ENCODE measurements at places on chromosomes 7 and 10.

DNA sequence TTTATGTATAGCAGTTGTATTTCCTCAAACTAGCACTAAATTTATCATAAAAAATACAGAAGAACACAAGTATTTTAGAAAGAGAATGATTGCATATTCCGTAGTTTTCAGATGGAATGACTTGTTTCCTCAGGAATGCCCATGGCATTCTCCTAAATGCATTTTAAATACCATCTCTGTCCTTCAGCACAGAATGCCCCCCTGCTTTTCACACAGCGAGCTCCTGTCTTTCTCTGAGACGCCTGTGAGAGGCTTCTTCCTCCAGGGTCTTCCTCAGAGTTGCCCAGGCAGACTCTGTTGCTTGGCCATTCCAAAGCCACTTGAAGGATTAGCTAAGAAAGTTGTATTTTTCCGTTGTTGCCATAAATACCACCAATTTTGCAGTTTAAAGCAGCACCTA is 10.1 kb downstream of the LANCL2 start:
- DNase-seq, result no peak

DNA sequence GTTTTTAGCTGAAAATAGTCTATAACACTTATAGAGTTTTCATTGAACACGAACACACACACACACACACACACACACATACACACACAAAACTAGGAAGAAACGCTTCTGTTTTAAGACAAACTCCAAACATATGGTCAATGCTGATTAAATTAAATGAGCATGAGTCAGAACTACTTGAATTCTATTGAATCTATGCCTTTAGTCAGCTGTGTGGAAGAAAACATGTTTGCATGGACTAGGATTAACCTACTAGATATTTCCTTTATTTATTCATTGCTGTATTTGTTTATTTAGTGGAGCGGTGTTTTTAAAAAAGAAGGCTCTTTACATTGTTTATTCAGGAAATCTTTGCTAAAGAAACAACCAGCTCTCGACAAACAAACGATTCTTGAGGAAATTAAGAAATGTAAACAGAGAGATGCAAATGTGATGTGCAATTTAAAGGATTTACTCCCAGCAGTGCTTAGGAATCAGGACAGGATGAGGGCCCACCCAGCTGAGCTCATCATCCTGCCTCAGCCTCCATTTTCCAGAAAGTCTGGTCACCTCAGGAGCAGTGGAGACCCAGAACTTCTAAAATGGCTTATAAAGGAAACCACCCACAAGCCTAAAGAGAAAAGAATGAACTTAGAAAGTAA is 83.2 kb downstream of the PDE1C start:
- no peak for DNase-seq

GRCh38 chr10:100364735-100365391 is 17.8 kb downstream of the SCD start:
- DNase-seq, result no peak

DNA sequence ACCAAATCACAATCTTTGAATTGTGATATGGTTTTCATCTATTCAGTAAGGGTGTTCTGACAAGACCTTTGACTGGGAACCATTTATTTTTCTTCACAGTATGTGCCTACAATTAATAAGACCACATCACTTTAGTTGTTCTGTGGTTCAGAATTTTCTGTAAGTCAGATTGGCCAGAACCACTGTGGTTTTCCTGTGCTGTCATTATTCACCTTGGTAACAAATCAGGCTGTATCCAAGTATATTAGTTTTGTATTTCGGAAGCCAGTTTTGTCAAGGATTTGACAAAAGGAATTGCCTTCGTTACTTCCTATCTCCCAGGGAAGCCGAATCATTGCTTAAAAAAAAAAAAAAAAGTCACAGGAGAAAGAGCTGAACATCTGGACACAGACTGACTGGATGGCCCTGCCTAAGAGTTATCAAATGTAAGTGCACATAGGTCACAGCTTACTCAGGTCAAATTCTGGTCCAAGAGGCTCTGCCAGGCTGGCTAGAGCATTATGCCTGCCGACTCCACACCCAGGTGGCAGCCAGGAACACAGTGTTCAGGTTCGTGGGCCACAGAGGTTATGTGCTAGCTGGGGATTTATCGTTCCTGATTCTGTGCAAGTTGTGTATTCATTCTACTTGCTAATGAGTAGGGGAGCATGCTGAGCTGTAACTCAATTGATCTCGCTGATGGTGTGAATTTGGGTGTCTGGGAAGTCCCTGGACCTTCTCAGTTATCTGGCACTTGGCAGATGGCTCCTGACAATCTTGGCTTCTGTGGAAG is 175.3 kb downstream of the JAZF1 start:
- no peak for DNase-seq

DNA sequence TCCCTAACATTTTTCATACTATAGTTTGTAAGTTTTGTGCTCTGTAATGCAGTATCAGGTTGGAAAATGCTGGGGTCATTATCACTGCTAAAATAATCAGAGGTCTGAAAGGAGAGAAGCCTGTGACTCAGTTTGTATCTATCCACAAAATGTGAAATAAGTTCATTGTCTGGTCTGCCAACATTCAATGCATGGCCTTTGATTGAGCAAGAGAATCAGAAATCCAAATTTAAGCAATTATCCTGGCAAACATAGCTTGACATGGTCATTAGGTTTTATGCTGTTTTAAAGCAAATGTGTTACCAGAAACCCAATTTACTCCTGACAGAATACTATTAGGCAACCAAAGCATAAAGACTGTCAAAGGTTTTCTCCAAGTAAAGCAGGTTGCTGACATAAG is 709.7 kb upstream of the SEMA3D start:
- DNase-seq, result no peak

GRCh38 chr7:151012911-151013347 is 11.4 kb downstream of the ATG9B start:
- DNase-seq, result no peak

GRCh38 chr10:725302-725701 is 35.8 kb upstream of the DIP2C start:
- no peak for DNase-seq

DNA sequence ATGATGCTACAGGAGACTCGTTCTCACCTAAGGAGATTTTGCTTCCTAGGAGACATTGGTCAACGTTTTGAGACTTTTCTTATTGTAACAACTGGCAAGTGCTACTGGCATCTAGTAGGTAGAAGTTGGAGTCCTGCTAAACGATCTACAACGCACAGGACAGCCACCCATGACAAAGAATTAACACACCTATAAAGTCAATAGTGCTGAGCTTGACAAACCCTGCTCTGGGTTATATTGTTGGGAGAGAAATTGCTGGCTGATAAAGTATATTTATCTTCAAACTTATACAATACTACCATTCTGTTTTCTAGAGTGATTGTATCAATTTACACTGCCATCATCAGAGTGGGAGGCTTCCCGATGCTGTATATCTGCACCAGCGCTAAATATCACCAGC is 57.8 kb downstream of the SAMD9 start:
- no peak for DNase-seq

- DNase-seq, result no peak
Measured at GRCh38 chr10:8352171-8353075, 297.9 kb downstream of the GATA3 start.

GRCh38 chr7:8390262-8390626 is 43.2 kb upstream of the NXPH1 start:
- no peak for DNase-seq

DNA sequence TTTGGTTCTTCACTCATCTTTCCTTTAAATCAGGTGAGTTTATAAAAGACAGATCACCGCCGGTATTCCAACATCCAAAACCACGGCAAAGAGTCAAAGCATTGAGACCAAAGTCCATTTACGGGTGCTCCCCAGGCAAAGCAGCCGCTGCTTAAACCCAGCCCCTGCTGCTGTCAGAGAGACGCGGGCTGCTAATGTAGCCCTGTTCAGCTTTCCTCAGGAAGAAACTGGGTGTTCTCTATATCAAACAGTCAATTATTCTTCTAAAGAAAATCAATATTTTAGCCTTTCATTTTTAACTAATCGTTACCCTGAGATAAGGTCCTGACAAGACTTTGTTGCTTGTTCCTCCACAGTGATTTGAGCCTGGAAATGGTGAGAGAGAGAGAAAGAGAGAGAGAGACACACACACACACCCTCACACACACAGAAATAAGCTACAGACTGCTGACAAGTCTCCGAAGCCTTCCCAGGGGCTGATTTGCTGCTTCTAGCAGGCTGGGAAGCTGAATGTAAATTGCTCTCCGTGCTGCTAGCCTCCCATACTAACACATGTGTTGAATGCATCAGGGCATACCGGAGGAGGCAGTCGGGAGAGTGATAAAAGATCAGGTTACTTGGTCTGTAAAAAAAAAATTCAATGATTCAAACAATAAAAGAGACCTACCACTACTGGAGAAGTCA is 183.0 kb upstream of the ANK3 start:
- DNase-seq, result no peak

GRCh38 chr7:17313194-17313593 is 14.7 kb downstream of the AHR start:
- no peak for DNase-seq

- no peak for DNase-seq
Measured at GRCh38 chr10:3779158-3779741, 5.8 kb downstream of the KLF6 start.

GRCh38 chr10:103186128-103186527 is 6.9 kb downstream of the NT5C2 start:
- DNase-seq, result no peak

- no peak for DNase-seq
Measured at GRCh38 chr10:75612904-75613684, 181.7 kb downstream of the LRMDA start.

GRCh38 chr7:121624958-121625357 is 228.8 kb upstream of the FAM3C start:
- DNase-seq, result no peak

DNA sequence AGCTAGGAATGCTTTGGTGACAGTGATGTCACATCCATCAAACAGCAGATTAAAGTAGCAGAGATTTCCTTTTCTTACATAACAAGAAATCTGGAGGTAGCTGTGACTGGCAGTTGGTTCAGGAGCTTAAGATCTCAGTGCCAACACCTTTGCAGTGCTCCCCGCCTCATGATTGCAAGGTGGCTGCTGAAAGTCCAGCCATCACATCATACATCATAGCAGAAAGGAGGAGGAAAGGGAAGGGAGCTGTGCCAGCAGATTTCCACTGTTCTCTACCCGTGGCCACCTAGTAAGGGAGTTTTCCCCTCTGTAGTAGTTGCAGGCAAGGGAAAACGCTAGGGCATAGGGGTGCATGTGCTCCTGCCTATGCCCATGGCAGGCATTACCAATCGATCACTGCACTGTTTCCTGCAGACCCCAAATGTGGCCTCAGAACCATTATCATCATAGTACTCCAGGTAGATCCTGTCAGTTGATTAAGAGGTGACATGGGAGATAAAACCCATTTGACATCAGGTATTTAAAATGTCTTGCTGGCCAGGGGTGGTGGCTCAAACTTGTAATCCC is 57.9 kb upstream of the GTF2IRD1 start:
- no peak for DNase-seq

GRCh38 chr10:114285961-114286441 is 46.9 kb downstream of the VWA2 start:
- DNase-seq, result no peak

- no peak for DNase-seq
Measured at GRCh38 chr10:23095966-23096801, 805 bp downstream of the MSRB2 start.

DNA sequence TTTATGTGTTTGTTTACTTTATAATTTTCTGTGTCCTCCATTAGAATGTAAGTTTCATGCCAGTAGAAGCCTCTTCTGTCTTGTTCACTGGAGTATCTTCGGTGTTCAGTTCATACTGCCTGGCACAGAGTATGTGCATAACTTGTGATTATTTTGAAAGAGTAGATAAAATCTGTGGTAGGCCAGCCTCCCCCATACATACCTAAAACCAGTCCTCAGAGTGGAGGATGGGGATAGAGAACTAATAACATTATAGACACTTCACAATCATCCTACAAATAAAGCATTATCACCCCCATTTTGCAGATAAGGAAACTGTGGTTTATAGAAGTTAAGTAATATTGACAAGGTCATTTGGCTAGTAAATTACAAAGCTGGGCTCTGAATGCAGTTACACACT is 28.0 kb downstream of the VIM start:
- no peak for DNase-seq

DNA sequence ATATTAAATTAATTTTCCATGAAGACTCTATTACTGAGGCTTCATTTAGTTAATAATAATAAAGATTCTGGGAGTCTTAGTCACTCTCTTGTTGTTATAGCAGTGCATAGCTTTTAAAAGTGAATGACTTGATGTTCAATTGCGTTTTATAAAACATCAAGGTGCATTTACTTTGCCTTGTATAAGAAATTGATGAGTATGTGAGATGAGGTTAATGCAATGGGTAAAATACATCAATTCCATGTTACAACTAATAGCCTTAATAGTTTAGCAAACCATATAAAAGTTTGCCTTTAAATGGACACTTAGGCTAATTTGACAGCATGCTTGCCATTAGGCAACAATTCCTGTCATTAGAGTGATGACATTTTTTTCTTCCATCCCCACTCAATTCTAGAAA is 173.6 kb upstream of the TEX47 start:
- DNase-seq, result no peak

DNA sequence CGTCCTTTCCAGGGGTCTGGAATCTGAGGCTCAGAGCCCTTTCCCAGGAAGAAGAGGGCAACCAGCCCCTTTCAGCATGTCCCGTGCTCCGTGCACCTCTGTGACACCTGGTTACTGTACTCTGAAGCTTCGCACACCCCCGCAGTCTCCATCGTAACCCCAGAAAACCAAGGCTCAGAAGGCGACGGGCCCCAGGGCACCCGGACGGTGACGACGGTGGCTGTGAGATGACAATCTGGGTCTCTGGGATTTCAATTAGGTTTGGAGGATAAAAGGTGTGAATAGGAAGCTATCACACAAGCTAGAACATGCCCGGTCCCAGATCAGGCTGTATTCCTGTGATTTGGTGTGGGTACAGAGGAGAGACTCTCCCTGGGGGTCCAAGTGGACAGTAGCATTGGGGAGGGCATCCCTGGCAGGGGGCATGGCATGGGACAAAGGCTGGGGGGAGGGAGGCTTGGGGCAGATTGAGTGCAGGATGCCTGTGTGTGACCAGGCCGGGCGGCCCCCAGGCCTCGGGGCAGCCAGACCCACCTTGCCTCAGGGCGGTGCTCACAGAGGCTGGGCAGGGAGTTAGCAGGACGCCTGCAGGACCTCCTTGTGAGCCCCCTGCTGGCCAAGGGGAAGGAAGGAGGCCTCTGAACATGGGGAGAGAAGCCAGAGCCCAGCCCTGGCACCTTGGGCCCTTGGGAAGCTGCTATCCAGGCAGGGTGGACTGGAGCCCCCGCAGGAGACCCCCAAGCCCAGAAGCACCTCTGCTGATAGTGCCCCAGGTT is 23.4 kb upstream of the PSMG3 start:
- DNase-seq, result no peak

All from stimulated activated CD8-positive, alpha-beta memory T cell treated with anti-CD3 and anti-CD28 coated beads, Interleukin-12 subunit alpha, Interleukin-12 subunit beta, amount 100 ng/mL, for 4 hours (primary cell).